Left lobe of liver (tissue), 2 donors: ENCODE measurements at places on chromosomes 5 and 9.
A peak's percentile ranks its signal among the peaks of the same experiment; 100 is the strongest.

DNA sequence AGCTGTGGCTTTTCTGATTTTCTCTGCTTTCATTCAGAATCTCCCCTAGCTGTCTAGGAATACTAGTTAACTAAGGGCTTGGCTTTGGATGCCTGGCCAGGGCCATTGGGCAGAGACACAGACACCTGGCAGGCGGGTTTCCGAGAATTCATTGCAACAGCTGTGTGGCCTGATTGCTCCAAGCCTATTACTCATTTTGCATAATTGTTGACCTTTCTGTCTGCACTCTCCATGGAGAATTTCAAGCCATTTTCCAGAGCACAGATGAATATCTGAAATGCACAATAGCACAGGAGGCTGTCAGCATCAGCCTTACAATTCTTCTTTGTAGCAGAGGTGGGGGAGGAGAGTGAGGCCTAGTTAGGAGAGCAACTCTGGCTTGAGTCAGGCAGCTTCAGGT is 310.5 kb downstream of the DMAC1 start:
- DNase-seq, result peak; percentile 48

DNA sequence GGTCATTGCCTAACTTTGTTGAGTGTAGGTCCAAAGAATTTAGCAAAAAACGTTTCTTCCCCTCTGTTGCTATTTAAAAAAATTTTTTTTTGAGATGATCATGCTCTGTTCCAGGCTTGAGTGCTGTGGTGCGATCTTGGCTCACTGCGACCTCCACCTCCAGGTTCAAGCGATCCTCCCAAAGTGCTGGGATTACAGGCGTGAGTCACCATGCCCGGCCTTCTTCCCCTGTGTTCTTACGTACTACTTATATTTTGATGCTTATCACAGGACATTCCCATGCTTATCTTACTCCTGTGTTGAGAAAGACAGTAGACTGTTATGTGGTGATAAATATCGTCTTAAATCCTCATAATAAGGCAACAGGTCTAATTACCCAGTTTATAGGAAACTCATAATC is 2.5 kb downstream of the ACER2 start:
- DNase-seq, result no peak

- no peak for DNase-seq
These were observed 85.9 kb downstream of the VAV2 start for GRCh38 chr9:133906218-133906617.

- DNase-seq, result peak; percentile 58
These were observed 2.0 kb upstream of the NINJ1 start for GRCh38 chr9:93136011-93136440.

- peak; percentile 35 for DNase-seq
These were observed 96.8 kb downstream of the PHF2 start for GRCh38 chr9:93673021-93673838.

GRCh38 chr9:3288686-3289085 is 237.1 kb downstream of the RFX3 start:
- DNase-seq, result no peak

GRCh38 chr9:89941875-89942274 is 337.1 kb downstream of the GADD45G start:
- DNase-seq, result no peak

DNA sequence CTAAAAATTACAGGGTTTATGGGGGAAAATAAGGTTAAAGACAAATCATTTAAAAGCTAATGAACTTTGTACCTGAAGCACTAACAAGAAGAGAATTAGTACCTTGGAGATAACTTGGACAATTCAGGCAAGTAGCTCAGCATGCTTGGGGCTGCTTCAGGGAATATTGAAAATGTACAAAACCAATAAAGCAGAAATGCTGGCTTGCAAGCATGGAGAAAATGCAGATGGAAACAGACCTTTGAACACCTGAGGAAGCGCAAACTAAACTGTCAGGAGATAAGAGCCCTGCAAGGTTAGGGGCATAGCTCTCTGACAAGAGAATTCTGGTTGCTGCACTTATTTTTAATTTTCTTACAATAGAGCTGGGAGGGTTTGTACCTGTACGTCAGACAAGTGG is 42.6 kb upstream of the C5orf47 start:
- no peak for DNase-seq

GRCh38 chr5:125411744-125412560 is 665.5 kb upstream of the ZNF608 start:
- DNase-seq, result no peak

DNA sequence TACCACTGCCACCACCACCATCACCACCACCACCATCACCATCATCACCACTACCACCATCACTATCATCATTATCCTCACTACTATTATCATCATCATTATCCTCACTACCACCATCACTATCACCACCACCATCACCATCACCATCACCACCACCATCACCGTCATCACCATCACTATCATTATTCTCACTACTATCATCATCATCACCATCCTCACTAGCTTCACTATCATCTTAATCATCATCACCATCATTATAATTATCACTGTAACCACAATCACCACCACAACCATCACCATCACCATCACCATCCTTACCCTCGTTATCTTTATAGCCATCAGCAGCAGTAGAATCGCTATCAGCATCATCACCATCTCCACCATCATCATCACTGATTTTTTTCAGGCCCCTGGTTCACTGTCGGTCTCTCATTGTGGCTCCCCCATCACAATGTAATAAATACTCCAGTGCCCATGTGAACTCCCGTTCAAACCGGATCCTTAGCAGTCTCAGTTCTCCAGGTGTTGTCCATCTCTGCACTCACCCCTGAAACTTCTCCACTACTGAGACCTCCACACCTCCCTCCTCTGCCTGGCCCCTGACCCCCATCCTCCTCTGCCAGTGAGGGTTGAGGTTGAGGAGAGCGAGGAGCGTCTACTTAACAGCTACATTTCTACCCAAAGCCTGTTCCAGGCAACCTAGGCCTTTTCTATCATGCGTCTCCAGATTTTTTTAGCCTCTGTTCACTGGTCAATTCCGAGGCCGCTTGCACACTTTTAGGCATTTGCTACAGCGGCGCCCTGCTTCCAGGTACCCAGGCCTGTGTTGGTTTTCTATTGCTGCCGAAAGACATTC is 238.2 kb downstream of the PBX3 start:
- no peak for DNase-seq

GRCh38 chr9:33231623-33231942 is 8.4 kb upstream of the SPINK4 start:
- no peak for DNase-seq

- DNase-seq, result no peak
These were observed 34.5 kb upstream of the ZNF366 start for GRCh38 chr5:72541501-72542225.

GRCh38 chr5:124652892-124653441 is 93.5 kb downstream of the ZNF608 start:
- no peak for DNase-seq

DNA sequence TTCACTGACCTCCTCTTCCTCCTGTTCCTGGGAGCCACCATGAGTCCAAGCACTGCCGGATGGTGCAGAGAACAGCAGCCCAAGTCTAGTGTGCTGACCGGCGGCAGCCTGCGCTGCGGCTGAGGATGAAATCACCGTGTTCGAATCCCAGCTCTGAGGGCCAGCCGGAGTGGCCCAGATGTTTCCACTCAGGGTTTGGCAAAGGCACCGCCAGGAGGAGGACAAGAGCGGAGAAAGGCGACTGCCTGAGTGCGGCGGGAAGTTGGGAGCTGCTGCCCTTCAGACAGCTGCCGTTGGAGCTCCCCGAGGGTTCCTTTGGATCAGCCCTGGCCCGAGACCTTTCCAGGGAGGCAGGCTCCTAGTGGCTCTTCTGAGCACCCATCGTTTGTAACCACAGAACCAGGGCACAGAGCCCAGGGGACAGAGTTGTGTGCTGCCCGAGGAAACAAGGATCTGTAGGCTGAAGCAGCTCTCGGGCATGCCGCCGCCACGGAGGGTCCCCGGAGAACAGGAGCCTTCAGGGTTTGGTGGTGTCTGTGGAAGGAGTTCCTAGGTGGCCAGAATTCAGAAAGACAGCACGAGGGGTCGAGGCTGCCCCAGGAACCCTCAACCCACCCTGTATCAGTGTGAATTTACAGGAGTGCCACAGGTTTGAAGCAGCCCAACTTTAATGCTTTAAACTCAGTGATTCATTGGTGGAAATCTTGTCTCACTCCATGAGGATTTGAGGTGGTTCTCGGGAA is 115.6 kb upstream of the COL5A1 start:
- no peak for DNase-seq

- DNase-seq, result no peak
These were observed 80.7 kb downstream of the MVB12B start for GRCh38 chr9:126407114-126407870.

DNA sequence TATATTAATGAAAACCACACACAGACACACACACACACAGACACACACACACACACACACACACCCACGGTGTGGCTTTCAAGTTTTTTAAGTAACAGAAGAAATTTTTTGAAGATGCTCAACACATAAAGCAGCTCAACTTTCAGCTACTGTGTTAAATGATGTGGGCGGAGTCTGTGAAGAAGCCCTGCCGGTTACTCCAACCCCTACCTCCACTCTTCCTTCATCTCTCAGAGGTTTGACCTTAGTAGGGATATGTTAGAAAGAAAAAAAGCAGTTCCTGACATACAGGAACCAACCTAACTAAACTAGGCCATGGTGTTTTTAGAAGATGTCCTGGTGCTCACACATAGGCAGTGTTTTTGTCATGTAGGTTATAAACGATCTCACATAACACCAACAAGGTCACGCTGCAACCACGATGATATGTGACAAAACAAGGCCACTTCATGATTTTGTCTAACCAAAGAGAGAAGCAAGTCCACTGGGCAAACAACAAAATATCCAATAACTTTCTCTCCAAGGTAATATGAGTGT is 112.8 kb downstream of the EMB start:
- DNase-seq, result no peak

GRCh38 chr9:32550150-32550561 is 2.0 kb upstream of the SMIM27 start:
- no peak for DNase-seq

GRCh38 chr9:26331223-26331622 is 561.4 kb downstream of the CAAP1 start:
- no peak for DNase-seq

DNA sequence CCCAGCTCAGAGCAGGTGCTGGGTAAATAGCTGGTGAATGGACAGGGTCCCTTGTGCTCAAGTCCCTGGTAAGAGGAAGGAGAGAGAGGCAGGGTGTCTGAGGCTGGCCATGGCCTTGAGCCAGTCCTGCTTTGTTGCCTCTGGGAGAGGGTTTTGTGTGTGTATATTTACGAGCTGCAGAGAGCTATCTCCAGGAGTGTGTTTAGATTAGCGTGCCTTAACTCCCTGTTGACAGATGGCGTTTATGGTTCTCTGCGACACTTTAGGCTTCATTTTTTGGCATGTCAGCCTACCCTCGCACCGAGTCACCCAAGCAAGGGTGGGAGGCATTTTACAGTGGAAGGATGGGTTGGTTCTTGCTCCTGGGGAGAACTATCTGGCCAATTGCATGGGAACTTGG is 22.2 kb downstream of the HMCN2 start:
- DNase-seq, result no peak

- no peak for DNase-seq
These were observed 12.5 kb downstream of the EDIL3 start for GRCh38 chr5:84372066-84372695.

DNA sequence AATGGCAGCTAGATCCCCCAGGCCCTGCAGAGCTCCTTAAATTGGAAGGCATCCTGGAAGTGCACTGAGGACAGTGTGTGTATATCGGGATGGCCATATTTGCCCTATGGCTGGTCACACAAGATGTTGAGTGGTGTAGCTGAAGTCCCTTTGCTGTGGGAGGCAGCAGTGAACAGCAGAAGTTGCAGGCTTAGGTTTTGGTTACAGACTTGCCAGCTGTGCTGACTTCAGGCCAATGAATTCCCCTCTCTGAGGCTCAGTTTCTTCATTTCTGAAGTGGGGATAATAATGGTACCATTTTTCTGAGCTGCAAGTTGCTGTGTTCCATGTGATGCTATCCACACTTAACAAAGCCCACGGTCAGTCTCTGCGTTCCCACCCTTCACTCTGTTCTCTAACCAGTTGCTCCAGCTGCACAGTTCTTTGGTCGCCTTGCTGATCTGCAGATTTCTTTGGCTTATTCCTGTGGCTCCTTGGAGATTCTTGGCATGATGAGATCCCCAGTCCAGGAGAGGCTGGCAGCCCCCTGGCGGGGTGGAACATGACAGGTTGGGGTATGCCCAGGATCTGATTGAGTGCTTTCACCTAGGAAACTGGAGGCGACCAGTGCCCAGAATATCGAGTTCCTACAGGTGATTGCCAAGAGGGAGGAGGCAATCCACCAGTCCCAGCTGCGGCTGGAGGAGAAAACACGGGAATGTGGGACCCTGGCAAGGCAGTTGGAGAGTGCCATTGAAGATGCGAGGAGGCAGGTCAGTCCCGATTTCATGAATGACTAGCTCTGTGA is 6.5 kb upstream of the GLE1 start:
- DNase-seq, result no peak

- no peak for DNase-seq
These were observed 21.5 kb downstream of the CCDC187 start for GRCh38 chr9:136282272-136282861.

- no peak for DNase-seq
These were observed 231.6 kb upstream of the TNC start for GRCh38 chr9:115349542-115349941.

- no peak for DNase-seq
These were observed 396.6 kb upstream of the ZNF608 start for GRCh38 chr5:125143011-125143410.

DNA sequence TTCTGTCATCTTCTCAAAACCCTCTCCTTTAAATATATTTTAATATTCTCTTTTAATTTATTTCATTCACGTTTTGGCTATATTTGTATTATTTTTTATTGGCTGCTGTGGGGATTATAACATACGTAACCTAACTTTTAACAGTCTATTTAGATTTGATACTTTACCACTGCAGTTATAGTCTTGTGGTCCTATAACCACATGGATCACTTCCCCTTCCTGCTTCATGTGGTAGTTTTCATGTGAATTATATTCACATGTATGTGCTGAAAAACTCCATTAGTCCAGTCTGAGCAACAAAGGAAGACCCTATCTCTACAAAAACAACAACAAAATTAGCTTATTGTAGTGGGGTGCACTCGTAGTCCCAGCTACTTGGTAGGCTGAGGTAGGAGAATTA is 34.3 kb downstream of the CENPP start:
- DNase-seq, result no peak

- no peak for DNase-seq
These were observed 58.6 kb upstream of the RANBP3L start for GRCh38 chr5:36360307-36360706.

GRCh38 chr9:79880626-79881025 is 308.9 kb downstream of the TLE4 start:
- DNase-seq, result no peak

DNA sequence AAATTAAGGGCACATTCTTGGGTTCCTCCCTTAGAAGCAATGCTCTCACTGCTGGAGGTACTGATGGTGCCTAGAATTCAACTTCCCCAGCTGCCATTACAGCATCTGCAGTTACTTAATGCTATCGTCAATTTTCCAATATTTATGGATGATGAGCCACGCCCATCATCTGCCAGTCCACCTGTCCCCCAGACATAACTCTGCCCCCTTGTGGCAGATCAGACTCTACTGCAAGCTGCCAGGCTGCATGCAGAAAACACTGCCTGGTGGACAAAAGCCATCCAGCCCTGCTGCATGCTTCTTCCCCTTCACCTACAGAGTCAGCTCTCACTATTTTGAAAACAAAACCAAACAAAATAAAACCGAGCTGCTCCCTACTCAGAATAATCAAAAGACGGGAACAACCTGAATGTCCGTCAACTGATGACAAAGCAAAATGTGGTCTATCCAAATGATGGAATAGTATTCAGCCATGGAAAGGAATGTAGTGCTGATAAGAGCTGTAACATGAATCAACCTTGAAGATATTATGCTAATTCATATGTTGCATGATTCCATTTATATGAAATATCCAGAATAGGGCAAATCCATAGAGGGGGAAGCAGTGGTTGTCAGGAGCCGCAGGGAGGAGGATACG is 66.4 kb downstream of the RETREG1 start:
- DNase-seq, result peak; percentile 65
